ENCODE measurements at places on chromosomes 4 and X.

- DNase-seq = no peak
Observed at GRCh38 chrX:8005678-8006347, 78.6 kb upstream of the PNPLA4 start.

DNA sequence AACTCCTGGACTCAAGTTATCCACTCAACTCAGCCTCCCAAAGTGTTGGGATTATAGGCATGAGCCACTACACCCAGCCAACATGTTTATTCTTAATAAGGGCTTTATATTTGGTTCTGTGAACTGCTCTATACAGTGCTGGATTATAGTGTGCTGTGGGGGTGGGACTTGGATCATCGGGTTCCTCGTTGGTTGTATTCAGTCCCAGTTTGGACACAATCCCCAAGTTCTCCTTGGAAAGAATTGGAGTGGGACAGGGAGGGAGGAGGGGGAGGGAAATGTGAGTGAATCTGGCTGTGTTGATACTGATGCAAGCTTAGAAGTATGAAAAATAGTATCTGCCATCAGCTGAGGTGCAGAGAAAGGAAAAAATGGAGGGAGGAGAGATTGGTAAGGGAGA is 121.3 kb downstream of the KIT start:
- no peak for DNase-seq

DNA sequence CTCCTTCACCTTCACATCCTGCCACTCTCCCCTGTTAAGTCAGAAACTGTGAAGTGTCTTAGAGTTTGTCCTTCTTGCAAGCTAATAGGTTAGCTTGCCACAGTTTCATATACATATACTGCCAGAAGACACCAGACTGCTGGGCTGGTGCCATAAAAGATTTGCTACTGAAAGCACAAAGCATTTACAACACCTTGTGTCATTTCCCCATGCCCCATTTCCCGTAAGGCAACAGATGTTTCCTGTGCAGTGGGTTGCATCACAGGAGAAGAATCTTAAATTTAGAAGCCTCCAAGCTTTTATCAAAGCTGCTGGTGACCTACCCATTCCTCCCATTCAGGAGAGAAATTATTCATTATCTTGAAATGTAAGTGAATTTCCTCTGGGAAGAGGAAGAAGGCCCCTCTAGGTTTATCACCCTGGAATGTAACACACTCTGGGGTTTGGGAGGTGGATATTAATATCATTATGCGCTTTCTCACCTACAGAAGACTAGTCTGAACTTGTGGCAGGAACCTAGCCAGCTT is 34.5 kb upstream of the RAB33B start:
- peak; percentile 69 for DNase-seq

DNA sequence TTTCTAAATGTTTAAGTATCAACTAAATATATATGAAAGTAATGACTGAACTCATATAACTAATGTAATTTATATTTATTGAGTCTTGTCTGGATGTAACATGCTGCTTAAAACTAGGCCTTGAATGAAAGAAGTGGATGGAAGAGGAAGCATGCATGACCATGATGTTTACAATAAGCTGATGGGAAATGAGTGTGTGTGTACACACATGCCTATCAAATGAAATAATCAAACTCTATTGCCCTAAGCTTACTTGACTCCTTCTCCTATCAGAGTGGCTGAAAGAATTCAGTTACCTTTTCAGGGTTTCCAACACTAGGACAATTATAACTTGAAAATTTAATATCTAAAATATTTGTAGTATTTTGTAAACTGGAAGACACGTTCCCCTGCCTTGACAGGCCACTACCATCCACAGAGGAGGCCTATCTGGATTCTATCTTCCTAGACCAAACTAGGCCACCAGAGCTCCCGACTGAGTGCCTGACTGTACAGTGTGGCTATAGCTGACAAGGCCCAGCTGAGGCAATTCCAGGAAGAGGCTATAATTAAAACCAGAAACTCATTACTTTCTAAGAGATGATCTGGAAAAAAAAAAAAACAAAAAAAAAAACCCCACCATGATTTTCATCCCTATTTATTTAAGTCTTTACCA is 7.6 kb downstream of the ARSJ start:
- no peak for DNase-seq

DNA sequence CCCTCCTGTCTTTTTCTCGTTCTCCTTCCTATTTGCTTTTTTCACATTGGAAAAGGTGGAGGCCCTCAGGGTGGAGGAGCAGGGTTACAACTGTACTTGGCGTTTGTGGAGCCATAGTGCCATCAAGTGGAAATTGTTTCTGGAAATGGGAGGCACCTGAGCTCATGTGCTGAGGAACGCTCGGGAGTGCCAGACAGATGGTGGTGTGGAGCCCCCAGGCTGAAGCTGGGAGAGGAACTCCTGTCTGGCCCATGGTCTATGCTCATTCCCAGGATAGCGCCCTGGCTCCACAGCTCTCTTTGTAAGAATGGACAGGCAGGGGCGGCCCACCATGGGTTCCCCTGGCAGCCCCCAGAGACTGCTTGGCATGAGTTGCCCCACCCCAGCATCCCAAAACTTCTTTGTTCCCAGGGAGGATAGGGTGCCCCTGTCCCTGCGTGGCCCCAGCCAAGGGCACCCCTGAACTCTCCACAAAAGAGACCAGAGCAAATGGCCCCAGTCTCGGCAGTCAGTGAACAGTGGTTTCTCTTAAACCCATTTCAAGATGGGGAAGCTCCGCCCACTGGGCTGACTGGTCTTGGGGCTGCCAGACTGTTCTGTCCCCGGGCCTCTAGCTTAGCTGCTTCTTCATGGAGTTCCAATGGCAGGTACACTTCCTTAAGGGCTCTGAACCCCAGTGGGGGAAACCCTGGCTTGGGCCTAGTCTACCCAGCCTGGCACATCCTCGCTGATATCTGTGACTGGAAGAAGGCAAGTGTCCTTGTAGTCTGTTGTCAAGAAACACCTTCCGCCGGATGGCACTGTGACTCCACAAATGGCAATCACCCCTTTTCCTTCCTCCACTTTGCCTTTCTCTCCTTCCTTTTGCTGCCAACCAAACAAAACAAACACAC is 70.1 kb downstream of the NBDY start:
- DNase-seq = no peak

GRCh38 chr4:107708225-107708624 is 11.8 kb downstream of the PAPSS1 start:
- no peak for DNase-seq

DNA sequence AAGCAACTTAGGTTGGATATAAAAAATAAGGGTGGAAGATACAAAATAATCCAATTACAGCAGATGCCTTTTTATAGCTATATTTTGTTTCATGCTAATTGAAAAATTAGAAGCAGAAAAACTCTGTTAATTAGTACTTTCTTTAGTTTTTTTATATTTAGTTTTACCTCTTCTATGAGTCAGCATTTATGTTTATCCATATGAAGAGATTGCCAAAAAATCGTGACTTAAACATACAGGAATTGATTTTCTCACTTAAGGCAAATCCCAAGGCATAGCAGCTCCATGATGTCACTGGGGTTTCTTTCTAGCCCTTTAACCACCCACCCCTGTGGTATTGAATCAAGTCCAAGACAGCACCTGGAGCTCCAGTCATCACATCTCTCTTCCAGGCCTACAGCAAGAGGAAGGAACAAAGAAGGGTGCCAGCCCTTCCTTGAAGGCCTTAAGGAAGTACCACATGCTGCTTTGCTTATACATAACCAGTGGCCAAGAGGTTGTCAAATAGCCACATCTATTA is 365.8 kb upstream of the TENM3 start:
- DNase-seq = peak; percentile 34

DNA sequence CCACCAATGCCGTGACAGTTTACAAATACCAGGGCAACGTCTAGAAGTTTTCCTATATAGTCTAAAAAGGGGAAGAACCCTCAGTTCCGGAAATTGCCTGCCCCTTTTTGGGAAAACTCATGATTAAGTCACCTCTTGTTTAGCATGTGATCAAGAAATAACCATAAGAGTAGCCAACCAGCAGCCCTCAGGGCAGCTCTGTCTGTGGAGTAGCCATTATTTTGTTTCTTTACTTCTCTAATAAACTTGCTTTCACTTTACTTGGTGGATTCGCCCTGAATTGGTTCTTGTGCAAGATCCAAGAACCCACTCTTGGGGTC is 20.0 kb upstream of the HOPX start:
- DNase-seq = no peak

- DNase-seq = no peak
Observed at GRCh38 chr4:16467061-16467460, 240.8 kb upstream of the TAPT1 start.

- DNase-seq = no peak
Observed at GRCh38 chr4:161133586-161134276, 1030.1 kb downstream of the FSTL5 start.

DNA sequence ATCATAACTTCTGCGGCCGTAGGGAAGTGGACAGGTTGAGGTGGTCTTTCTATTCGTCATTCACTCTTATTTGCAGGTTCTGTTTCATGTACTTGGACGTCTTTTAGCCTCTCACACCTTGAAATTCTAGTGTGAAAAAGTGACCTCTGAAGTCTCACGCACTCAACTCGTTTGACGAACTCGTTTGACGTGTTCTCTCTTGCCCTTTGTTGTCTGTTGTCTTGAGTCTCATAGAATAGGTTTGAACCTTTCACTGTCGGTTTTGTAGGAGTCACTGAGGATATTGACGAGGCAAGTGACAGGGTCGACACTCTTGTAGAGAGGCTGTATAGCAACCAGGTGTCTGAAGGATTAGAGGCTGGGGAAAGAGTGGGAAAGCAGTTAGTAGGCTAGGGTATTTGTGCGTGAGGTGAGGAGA is 1.1 kb upstream of the PGRMC2 start:
- no peak for DNase-seq

DNA sequence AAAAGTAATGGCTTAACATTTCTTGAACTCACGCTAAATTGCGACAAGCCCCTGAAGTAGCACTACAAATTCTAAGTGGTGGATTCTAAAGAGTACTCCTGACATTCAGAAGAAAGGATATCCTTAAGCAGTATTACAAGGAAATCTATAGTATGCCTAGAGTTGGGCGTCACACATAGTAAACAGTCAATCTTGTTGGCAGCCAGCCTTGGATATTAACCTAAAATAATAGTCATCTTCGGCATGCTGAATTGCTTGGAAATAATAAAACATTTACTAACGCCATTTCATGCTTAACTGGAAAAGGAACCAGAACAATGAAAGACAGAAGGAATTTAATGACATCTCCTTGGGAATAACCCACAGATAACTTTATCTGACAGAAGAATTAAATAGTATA is 18.6 kb downstream of the ATP8A1 start:
- DNase-seq = no peak

DNA sequence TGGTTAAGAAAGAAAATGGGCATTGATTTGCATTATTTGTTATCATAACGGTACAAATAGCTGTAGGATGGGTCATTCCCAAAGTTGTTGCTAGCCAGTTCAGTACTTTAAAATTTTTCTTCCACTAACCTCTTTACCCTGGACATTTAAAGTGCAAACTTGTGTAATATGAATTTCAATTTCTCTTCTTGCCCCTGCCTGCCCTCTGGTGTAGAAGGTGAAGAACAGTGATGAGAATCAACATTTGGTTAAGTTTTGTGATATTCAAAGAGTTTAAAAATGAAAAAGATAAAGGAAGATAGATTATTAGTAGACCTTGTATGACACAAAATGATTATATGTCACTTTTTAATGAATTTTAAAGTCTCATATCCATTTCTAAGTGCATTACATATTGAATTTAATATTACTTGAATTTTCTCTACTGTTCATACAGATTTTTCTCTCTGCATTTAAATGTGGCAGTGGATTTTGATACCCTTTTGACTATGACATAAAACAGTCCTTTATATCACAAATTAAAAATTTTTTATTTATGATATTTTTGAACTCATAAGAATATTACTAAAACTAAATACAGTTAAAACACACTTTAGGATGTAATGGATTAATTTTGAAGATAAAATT is 337.7 kb downstream of the BMPR1B start:
- DNase-seq = peak; percentile 21

GRCh38 chr4:163941221-163941905 is 446.9 kb downstream of the TMA16 start:
- DNase-seq = no peak

- DNase-seq = no peak
Observed at GRCh38 chr4:154854362-154854761, 73.3 kb downstream of the RBM46 start.

GRCh38 chrX:122739770-122740169 is 444.3 kb upstream of the GRIA3 start:
- no peak for DNase-seq

DNA sequence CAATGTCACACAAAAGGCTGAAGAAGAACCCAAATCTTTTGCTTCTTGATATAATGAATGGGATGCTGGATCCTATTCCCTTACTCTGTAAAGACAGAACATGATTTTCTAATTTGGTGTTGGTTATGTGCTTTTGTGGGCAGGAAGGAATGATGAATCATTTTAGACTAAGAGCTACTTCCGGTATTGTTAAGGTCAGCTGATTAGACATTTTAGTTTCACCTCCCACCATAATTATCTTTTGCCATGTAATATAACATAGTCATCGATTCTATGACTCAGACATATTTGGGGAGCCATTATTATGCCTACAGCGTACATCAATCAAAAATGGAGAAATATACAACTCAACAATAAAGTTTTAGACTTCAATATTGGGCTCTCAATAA is 265.3 kb downstream of the ZNF674 start:
- peak; percentile 22 for DNase-seq

GRCh38 chrX:74132280-74132679 is 171.7 kb upstream of the ZCCHC13 start:
- no peak for DNase-seq

- DNase-seq = no peak
Observed at GRCh38 chr4:189385579-189385978, 555.1 kb upstream of the FRG1 start.

GRCh38 chr4:82785611-82786400 is 12.8 kb downstream of the SCD5 start:
- DNase-seq = peak; percentile 76

DNA sequence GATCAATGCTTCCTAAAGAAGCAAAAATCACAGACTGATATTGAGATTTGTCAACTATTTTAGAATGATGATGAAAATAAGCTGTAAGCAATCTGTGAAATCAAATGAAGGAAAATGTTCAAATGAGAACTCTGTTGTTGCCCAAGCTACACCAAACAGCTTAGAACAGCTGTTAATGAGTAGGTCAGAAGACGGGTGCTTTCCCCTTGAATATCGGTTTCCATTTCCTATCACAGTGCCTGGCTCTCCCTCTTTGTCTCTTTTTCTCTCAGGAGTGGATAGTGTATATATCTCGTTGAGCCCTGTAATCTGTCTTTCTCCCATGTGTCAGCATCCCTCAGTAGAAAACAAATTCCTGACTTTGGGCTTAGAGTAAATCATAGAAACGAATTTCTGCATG is 1592.9 kb upstream of the TENM3 start:
- DNase-seq = no peak

DNA sequence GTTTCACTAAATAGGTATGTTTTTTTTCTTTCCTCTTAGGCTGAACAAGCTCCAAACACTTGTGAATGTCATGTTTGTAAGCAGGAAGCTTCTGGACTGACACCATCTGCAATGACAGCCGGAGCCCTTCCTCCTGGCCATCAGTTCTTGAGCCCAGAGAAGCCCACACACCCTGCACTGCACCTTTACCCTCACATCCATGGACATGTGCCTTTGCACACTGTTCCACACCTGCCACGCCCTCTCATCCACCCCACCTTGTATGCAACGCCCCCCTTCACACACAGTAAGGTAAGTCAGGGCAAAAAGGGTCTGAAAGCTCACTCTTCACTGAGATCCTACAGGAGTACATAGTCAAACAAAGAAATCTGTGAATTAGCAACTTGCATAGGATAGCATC is 84.1 kb downstream of the TNIP2 start:
- DNase-seq = no peak

Data from fibroblast of skin of left biceps (primary cell).